ENCODE measurements at places on chromosomes 5 and 9.

DNA sequence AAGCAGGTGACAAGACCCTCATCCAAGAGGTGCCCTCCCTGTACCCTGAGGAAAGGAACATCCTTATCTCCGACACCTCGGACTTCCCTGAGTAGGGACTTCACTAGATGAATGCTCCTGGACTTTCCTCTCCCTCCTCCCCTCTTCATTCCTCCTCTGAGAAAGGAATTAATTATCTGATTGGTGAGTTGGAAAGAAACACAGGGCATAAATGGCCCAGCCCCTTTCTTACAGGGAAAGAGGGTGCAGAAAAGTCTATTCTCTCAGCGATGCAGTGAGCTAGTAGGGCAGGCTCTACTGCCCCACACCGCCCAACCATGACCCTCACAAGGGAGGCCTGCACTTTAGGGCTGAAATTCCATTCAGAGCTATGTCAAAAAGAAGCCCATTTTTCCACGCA, 87.5 kb downstream of the TTC39B start:
- DNase-seq, result no peak

- DNase-seq, result no peak
Observed at GRCh38 chr9:8134635-8135034, 335.1 kb upstream of the DMAC1 start.

GRCh38 chr9:27394154-27394825, 97.3 kb upstream of the EQTN start:
- no peak for DNase-seq

DNA sequence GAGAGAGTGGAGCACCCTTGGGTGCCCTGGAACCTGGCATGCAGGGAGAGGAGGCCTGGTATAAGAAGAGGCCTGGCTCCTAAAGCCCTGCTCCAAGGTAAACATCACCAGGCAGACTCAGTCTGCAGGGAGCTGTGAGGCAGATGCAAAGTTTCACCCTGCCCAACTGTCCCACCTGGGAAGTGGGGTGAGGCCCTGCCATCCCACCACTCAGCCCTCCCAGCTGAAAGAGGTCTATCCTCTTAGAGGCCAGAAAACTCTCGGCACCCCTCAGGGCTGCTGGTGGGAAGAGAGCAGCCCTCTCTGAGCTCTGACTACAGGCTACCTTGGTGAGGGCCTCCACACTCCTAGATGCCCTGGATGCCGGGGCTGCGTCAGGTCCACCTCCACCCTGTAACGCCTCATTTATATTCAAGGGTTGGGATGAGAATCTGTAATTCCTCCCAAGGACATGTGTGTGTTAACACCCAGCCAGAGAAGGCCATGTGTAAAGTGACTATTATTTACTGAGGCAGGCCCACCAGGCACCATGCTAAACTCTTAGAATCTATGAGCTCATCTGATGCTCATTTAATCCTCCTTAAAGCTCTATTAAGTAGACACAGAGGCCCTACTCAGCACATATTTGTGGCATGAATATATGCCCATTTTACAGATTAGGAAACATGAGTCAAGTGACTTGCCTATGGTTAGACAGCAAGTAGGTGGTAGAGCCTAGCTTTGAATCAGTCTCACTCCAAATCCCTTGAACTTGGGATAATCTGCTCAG, 205.9 kb downstream of the FSTL4 start:
- no peak for DNase-seq

- DNase-seq, result no peak
Observed at GRCh38 chr9:20925256-20926045, 106.0 kb downstream of the HACD4 start.

DNA sequence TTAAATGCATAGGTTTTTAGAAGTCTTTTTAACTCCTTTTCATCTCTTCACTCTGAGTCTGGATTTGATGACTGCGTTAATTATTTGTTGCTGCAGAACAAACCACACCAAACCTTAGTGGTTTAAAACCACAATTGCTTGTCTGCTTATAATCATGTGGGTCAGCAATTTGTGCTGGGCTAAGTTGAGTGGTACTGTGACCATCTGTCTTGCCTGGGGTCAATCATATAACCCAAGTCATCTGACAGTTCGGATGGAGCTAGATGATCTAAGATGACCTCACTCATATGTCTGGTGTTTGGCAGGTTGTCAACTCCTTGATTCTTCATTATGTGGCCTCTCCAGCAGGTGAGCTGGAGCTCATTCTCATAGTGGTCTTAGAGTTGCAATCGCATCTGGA, 219.1 kb upstream of the ELAVL2 start:
- DNase-seq, result no peak

DNA sequence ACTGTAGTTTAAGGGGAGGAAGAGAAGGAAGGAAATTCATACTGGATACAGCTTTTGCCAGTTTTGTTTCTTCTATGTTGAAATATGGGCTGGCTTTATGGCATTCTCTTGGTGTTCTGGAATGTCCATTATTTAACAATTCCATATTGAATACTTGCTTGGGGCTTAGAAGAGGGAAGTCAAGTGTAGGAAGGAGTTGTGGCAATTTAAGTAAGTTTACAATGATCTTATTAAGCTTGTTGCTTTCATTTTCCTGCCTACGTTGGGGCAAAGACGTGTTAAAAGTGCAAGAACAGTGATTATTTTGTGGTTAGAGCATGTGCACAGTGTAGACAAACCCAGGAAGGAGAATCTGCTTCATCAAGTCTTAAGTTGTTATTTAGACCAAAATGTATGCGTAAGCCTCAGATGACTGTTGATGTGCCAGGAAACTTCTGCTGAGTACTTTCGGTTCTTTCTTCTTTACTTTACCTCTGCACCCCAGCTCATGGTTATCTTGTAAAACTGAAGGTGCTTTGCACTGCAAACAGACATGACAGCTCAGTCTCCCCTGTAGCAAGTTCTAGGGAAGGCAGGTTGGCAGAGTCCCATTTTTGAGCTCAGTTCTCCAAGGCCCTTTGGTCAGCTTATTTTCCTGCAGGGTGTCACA, 75.8 kb downstream of the F2RL2 start:
- no peak for DNase-seq

DNA sequence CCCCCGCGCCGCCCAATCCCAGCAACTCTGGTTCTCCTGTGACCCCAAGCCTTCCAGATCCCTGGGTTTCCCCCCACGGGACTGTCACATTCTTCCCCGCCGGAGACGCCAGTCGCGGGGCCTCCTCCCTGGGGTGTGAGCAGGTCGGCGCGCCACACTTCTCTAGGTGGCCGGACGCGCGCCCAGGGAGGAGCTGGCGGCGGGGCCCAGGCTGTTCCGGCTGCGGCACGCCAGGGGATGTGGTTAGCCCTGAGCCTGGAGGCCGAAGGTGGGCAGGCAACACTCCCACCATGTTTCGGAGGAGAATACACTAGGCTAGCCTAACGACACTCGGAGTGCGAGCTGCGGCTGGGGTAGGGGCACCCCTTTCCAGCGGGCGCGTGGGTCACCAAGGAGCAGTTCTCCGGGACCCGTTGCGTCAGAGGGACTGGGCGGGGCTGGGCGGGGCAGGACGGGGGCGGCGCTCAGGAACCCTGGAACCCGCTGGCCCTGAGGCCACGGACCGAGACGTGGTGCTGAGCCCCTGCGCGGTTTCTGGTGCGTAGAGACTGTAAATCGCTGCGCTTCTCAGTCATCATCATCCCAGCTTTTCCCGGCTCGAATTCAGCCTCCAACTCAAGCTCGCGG, at the start of gene SLC27A6:
Gene SLC27A6, plus strand, starts transcription at position 478 of the 627 bp plus-strand sequence. CDS start 650 bp downstream, outside the sequence.
- peak; percentile 77 for DNase-seq
